ENCODE measurements at places on chromosomes 12 and 14.

DNA sequence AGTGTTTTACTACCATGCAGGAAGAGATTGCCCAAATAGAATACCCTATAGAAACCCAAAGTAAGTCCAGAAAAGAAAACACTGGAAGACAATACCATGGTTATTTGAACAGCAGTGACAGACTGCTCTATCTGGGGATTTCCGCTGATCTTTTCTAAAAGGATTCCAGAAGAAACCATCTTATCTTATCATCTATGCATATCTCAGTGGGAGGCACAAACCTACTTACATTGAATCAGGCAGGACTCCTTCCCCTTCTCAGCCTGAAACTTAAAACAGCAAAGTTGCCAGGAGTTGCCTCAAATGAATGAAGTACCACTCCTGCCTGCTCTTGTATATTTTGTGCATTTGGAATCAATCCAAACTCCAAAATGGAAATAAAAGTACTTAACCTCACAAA lies 56.7 kb upstream of the NR2C1 start:
- no peak for DNase-seq

DNA sequence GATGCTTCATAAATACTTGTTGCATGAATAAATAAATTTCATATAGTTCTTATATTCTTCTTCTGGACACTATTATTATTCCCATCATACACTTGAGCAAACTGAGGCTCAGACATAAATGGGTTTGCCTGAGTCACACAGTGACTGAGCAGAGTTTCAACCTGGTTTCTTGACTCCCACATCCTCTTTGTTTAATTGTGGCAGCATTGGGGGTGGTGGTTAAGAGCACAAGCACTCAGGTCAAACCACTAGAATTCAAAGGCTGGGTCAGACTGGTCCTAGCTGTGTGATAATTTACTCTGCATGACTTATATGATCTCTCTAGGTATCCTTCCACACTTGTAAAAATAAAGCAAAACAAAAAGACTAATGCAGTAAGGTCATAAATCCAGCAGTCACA lies 274.9 kb upstream of the SRRM4 start:
- DNase-seq, result no peak

DNA sequence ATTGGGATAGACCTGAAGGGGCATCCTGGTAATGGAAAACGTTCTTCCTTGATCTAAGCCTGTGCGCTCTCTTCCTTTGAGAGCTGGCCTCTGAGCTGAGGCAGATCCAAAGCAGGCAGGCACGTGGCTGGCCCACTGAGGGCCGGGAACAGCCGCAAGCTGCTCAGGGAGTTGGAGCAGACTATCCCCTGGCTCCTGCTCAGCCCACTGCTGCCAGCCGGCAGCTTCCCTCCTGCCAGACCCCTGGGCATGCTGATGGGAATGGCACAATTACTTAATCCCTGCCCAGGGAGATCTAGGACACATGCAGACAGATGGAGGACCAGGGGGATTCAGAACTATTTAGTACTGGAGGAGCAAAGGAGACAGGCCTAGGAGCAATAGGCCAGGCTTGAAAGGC lies 14.4 kb downstream of the NEUROD4 start:
- no peak for DNase-seq

DNA sequence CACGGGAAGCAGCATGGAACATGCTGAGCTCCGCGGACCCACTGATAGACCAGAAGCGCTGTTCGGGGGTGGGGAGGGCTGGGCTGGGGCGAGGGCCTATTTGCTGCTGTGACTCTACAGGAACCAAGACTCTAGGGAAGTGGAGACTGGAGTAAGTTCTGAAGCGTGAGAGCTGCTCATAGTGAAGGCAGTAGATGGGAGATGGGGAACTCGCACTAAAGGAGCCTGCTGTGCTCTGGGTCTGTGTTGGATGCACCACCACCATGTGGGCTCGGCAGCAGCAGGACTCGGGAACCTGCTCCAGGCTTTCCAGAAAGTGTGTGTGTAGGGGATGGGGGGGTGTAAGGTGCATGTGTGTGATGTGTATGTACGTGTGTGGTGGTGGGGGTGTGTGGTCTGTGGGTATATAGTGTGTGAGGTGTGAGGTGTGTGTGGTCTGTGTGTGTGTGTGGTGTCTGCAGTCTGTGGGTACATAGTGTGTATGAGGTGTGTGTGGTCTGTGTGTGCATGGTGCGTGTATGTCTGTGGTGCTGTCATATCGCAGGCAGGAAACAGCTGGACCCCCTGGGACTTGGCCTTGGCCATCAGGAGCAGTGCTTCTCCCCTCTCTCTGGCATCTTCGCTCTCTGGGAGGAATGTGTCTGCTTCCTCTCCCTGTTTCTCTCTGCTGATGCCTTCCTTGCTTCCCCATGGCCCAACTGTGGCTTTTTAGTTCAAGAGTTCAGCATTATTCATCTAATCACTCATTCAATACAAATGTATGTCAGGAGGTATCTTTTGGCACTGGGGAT lies 378.9 kb downstream of the FUT8 start:
- no peak for DNase-seq

GRCh38 chr12:114888448-114888847 lies 204.5 kb upstream of the TBX3 start:
- DNase-seq, result no peak

- no peak for DNase-seq
These were observed 42.1 kb downstream of the PRMT8 start for GRCh38 chr12:3532931-3533702.

- no peak for DNase-seq
These were observed 25.6 kb downstream of the EMP1 start for GRCh38 chr12:13222076-13222475.

DNA sequence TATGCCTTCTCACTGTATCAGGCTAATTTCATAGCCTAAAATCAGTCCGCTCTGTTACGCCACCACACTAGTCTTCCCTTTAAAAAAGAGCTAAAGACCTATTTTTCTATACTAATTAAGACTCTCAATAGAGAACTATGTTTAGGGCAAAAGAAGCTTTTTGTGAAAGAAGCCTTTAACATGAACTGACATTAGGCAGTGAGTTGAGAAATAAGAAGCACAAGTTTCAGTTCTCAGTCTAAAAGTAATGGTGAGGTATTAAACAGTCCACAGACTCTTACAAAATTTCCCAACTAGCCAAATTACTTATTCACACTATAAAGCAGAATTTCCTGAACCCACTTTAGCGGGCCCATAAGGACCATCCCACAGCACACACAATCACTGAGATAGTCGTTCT lies 93.7 kb downstream of the SOX5 start:
- no peak for DNase-seq

GRCh38 chr12:69898236-69898635 lies 73.2 kb downstream of the MYRFL start:
- DNase-seq, result no peak
